ENCODE measurements at places on chromosomes 11 and 22.
A peak's percentile ranks its signal among the peaks of the same experiment; 100 is the strongest.

- no peak for DNase-seq
Observed at GRCh38 chr22:50022171-50022819, 9.7 kb upstream of the IL17REL start.

DNA sequence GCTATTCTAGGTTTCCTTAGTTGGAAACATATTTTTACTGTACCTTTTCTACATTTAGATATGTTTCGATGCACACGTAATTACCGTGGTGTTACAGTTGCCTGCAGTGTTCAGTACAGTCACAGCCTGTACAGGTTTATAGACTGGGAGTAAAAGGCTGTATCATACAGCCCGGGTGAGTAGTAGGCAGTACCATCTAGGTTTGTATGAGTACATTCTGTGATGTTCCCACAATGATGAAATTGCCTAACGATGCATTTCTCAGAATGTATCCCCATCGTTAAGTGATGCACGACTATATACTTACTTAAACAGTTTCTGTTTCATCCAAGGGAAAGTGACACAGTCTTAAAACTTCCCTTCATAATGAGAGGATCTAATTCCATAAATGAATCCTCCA is 13.1 kb upstream of the THY1 start:
- no peak for DNase-seq

DNA sequence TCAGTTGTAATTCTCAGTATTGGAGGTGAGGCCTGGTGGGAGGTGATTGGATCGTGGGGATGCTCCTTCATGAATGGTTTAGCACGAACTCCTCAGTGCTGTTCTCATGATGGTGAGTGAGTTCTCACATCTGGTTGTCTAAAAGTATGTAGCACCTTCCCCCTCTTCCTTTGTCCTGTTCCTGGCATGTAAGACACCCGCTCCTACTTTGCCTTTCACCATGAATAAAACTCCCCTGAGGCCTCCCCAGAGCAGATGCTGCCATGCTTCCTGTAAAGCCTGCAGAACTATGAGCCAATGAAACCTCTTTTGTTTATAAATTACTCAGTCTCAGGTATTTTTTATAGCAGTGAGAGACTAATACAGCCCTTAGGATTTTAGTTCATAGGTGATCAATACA is 191.5 kb downstream of the MAML2 start:
- no peak for DNase-seq

DNA sequence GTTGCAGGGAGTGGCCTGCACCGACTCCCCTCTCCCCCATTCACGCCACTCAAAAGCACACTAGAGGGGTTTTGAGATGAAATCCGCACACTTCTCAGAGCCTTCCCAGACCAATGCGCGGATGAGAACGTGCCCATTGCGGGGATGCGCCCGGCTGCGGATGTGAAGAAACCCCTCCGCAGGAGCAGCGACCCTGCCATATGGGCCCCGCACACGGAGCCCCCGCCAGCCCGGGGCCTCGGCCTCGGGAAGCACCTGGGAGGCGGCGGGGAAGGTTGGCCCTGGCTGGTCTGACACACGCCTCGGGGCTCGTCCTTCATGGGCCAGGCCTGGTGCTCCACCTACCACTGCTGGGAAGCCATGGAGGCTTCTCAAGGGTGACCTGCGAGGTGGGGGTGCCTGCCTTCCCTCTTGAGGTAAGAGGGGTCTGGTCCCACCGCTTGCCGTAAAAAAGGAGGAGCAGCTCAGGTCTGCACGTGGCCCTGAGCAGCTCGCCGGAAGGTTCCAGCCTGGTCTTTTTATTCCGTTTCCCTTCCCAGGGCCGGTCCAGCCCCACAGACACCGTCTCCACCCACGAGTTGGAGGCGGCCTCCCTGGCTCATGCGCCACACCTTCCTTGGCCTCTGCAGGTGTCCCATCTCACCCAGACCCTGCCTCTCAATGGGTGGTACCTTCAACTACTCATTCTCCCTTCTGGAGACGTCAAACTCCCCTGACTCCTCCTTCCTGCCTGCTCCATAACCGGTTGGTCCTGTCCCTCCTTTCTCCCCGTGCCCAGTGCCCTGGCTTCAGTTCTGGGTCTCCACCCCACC is 39.4 kb downstream of the TRMU start:
- DNase-seq, result no peak

DNA sequence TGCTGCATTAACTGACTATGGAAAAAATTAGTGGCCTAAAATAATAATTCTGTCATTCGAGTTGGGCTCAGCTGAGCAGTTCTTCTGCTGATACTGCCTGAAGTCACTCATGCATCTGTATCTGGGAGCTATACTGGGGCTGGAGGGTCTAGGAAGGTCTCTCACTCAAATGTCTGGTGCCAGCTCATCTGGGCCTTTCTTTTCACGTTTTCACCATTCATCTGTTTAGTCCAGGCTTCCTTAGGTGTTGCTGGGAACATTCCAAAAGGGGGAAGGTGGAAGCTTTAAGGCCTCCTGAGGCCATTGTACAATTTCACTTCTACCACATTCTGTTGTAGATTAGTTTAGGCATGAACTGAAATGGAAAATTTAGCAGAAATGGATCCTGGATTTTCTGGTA is 28.0 kb downstream of the YAP1 start:
- no peak for DNase-seq

GRCh38 chr22:36301384-36301828 is 48.5 kb downstream of the APOL1 start:
- peak; percentile 71 for DNase-seq

- DNase-seq, result peak; percentile 65
Observed at GRCh38 chr22:43230971-43231723, 44.2 kb upstream of the TTLL12 start.
